NCI-H1436 treated with DMSO at 0.1 percent for 48 hours (cell line): ENCODE measurements at places on chromosomes 7 and 10.

DNA sequence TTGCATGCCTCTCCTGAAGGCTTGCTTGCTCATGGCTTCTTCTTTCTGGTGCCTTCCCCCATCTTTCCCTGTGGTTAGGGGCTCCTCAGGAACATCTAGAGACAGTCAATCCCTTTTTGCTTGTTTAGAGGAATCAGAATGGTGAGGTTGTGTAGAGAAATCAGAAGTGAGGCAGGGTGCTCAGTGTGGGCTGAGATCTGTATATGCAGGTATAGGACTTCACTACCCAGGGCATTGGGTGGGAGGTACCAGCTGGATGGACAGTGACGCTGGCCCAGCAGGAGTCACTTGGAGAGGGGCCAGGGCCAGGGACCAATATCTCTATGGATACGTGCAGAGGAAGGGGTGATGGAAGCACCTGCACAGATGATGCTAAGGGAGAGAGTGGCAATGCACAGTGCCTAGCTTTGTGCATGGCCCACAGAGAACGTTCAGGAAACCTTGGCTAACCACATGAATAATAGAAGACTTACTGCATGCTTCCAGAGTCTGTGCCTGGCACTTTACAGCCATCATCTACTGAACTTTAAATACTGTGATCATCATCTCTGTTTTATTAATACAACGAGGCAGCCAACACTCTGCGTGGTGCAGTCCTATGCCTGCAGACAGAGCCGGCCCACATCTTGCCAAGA is 255.2 kb downstream of the ABCA13 start:
- no peak for DNase-seq

DNA sequence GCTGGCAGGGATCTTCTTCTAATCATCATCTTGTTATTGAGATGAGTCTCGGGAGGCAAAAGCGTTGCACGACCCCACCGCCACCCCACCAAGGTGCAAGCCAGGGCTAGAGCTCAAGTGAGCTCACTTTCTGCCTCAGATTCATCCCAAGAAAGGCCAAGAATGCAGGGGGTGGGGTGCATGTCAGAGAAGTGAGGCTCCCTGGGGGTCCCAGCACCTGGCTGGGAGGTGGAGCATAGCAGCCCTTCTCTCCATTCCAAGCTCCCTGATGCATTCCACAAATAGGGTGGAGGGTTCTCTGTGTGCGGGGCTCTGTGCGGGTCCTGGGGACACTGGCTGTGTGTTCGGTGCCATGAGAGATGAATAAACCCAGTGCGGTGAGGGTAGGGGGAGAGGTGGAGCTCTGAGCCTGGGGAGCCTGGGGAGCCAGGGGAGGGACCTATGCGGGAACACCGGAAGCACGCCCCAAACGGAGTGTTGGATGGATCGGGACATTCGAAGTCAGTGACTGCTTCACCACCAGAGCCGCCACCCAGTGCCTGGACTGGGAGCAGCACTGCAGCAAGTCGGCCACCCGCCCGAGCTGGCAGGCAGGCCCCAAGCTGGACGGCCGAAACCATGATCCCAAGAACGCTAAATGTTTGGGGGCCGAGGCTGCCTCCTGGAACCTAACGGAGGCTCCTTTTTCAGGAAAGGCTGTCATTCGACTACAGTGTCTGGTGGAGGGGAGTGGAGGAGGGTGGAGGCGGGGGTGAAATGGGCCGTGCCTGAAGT is 17.9 kb upstream of the HMX3 start:
- no peak for DNase-seq

- DNase-seq = no peak
Measured at GRCh38 chr7:39433550-39433949, 132.7 kb upstream of the YAE1 start.

DNA sequence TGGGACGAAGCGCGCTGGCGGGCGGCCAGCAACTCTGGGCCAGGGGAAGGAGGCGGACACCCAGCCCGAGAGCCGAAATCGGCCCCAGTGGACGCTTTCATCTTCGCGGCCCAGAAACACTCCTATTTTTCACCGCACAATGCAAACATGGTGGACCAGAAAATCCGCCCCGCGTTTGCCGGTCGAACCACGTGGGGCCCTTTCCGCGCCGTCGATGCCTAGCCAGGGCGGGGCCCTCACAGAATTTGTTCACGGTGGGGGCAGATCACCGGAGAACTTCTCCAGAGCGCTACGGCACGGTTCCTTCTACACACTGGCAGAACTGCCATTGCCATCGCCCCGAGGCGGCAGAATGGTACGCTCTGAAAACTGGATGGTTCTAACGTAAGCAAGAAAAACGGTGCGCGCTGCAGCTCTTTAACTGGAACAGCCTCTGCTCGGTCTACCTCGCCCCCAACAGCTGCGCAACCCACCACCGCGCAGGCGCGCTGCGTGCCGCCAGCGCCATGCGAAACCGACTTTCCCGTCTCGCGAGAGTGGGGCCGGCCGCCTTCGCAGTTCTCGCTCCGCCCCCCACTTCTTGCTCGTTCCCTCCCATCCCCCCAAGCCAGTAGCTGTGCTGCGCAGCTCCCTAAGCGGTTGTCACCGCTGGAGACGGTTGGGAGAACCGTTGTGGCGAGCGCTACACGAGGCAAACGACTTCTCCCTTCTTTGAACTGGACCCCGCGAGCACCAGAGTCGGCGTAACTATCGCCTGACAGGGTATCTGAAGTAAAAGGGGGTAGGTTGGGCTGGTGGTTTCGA is at the start of gene HNRNPH3:
Gene HNRNPH3 (plus strand): TSS at position 610 of the 804 bp plus-strand sequence. CDS start 5,158 bp downstream, outside the sequence.
- DNase-seq = peak; percentile 90

GRCh38 chr7:471866-472639 is 47.6 kb downstream of the PDGFA start:
- DNase-seq = no peak

- no peak for DNase-seq
Measured at GRCh38 chr7:148963583-148964482, 64.5 kb downstream of the PDIA4 start.

DNA sequence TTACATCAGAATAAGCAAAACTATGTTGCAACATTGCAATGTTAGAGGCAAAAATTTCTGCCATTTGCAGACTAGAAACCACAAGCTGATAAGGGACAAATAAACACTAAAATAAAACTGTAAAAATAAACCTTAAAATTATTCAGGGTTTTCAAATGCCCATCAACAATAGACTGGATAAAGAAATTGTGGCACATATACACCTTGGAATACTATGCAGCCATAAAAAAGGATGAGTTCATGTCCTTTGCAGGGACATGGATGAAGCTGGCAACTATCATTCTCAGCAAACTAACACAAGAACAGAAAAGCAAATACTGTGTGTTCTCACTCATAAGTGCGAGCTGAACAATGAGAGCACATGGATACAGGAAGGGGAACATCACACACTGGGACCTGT is 385.0 kb downstream of the PHF14 start:
- no peak for DNase-seq

GRCh38 chr10:75472685-75473084 is 41.3 kb downstream of the LRMDA start:
- DNase-seq = no peak

GRCh38 chr7:105639667-105640493 is 58.6 kb upstream of the EFCAB10 start:
- DNase-seq = no peak

DNA sequence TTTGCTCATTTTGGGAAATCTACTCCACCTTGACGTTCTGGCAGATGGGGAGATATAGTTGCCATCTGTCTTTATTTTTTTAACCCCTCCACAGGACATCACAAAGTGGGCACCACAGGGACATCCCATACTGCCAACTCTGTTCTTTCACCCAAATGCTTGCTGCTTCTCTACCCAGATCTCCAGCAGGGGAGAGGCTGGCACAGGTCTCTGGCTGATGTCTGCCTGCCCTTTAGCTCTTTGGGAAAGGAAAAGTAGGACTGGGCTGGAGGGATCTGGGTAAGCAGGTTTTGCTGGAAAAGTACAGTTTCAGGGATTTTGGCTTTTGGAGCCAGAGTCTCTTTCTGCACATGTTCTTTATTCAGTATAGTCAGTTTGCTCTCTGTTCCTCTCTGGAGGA is 156.7 kb downstream of the ANLN start:
- DNase-seq = no peak

DNA sequence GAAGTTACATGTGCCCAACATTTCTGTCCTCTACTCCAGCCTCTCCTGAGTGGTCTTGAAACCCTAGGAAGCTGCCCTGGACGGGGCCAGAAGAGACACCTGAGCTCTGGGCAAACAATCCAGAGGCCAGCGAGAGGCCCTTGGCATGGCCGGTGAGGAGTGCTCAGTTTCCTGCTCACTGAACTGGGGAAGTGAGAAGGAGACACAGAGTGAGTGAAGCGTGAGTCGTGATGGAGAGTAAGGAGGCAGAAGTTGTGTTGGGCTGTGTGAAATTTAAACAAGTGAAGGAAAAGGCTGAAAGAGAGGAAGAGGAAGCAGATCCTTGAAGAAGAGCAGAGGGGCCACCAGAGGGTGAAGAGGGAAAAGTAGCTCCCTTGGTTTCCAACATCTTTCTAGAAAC is 73.2 kb downstream of the WNT2 start:
- DNase-seq = no peak
